Stimulated activated CD4-positive, alpha-beta T cell treated with anti-CD3 and anti-CD28 coated beads, Interleukin-4, amount 100 ng/mL, for 4 hours (primary cell): ENCODE measurements at places on chromosomes 4 and X.

DNA sequence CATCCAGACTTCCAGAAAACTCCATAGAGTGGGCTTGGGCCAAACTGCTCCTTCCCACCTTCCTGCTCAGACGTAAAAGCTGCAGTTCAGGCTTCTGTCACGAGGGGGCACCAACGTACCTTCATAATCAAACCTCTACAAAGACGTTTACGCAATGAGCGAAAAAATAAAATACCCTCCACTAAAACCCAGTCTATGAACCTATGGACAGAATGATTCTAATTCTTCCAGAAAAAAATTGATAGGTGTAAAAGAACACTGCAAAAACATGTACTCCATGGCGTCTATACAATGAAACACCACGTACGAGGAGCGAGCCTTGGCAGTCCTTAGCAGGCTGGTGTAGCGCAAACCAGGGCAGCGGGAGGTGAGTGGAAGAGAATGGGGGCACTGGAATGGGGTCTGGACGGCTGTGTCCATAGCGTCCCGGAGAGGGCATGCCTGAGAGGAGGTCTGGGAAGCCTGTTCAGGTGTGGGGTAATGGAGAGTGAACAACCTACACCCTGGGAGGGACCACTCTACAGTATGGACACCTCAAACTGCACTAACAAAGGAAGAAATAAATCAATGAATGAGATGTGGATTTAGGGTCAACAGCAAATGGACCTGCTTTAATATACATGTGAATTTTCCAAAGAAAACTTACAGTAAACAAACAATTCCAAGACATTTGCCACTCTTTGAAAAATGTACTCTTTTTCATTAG is 14.4 kb upstream of the RAB40A start:
- DNase-seq: peak; percentile 61

DNA sequence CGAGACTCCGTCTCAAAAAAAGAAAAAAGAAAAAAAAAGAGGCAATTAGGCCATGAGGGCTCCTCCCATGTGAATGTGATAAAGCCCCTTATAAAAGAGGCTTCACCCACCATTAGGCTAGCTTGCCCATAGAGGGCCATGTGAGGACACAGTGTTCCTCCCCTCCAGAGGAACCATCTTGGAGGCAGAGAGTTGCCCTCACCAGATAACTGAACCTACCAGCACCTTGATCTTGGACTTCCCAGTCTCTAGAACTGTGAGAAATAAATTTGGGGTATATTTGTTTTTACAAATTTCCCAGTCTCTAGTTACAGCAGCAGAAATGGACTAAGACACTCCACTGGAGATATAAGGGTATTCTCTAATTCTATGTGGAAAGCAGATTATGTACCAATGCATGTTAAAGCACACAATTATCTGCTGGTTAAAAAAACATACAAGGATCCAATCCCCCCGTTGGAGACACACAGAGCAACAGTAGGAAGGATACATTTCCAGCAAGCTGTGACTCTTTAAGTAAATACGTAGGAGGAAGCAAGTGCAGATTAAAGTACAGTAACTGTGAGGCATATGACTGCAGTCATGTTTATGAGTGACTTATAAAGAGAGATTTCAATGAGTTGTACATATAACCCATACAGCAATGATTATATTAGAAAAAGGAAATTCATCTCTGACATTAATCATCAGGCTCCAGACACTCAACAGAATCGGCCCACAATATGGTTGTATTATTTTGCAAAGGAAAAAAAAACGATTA is 21.4 kb downstream of the SH3RF1 start:
- DNase-seq: no peak

GRCh38 chr4:53098681-53099121 is 236.6 kb downstream of the RASL11B start:
- no peak for DNase-seq

GRCh38 chr4:101941816-101942358 is 151.4 kb downstream of the BANK1 start:
- DNase-seq: no peak

GRCh38 chr4:143355540-143356217 is 19.0 kb downstream of the GAB1 start:
- no peak for DNase-seq

DNA sequence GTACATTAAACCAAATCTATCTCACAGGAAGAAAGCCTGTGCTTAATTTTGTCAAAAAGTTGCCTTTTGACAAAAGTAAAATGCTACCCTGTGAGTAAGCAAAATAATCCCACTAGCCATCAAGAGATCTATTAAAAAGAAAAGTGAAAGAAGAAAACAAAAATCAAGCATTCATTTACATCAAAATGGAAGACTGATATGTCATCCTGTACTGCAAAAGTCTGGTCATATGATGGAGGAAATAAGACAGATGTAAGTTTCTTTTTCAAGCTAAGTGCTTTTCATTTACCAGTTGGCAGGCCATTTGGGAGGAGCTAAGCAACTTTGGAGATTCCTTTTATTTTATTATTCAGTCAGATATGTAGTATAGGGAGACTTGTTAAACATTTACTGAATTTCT is 387.4 kb downstream of the SPOCK3 start:
- no peak for DNase-seq

DNA sequence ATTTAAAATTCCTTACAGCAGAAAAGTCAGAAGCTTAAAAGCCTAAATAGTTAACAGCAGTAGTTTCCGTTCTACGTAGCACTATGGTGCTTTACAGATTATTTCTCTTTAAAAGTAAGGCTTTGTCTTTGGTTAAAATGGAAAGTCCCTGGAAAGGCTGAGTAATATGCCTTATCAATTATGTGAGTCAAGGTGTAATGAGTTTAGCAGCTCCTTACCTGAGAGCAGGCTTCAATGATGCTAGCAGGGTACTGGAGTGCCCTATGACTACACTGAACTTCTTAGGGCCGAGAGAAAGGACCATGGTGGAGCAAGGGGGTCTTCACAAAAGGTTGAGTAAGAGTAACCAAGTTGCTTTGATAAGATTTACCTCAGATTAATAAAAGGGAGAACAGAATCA is 12.6 kb upstream of the NKX6-1 start:
- DNase-seq: no peak

GRCh38 chr4:82043081-82043808 is 330.5 kb downstream of the HNRNPD start:
- no peak for DNase-seq

DNA sequence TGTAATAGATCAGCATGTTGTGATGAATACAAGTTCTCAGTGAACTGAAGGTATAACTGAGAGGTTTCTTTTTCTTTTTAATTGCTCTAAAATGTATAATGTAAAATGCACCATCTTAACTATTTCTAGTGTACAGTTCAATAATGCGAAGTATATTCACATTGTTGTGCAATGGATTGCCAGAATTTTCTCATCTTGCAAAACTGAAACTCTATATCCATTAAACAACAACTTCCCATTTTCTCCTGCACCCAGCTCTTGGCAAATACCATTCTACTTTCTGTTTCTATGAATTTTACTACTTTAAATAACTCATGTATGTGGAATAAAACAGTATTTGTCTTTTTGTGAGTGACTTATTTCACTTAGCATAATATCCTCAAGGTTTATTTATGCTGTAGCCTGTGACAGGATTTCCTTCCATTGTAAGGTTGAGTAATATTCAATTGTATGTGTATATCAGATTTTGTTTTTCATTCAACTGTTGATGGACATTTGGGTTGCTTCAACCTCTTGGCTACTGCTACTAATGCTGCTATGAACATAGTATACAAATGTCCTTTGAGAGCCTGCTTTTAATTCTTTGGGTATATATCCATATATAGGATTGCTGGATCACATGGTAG is 53.5 kb upstream of the NPFFR2 start:
- DNase-seq: no peak

GRCh38 chrX:42714981-42715700 is 62.8 kb downstream of the PPP1R2C start:
- DNase-seq: peak; percentile 34

- DNase-seq: no peak
These were observed 67.7 kb downstream of the THOC2 start for GRCh38 chrX:123665197-123665596.

DNA sequence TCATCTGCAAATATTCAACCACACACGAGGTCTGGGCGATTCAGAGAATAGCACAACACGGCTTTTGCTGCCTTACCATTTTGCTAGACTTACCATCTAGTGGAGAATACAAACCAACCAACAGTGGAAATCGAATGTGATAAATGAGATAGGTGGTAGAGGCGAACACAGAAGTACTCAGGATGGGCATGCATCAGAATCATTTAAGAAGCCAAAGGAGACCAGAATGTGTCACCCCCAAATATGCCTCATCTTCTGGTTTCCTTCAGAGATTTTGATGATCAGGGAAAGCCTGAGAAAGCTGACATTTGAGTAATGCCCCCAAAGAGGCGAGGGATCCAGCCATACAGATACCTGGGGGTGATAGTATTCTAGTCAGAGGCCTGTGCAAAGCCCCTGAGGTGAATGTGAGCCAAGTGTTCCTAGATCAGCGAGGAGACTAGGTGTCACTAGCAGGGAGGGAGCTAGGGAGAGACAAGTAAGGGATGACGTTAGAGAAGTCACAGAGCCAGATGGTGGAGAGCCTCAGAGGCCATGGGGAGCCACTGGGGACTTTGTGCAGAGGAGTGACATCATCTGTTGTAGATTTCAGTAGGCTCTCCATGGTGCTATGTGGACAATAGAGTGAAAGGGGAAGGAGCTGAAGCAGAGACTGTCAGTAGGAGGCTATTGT is 1.7 kb downstream of the MTMR1 start:
- DNase-seq: no peak

DNA sequence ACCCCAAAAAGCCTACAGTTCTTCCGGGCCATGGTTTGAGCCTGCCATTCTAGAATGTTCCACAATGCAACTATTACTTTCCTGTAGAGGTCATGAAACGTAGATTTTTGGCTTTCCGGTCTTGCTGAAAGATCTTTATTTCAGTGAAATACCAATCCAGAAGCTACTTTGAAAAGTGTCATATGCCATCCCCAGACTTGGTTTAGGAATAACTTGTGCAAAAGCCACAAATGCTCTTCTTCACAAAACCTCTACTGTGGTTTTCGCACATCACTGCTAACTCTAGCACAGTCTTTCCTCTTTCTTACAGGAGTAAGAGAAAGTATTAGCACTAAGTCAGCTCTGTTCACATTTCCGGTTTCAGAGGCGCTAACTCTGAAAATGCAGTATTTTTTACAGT is 12.7 kb upstream of the CD40LG start:
- peak; percentile 30 for DNase-seq

GRCh38 chr4:2537011-2537830 is 774 bp downstream of the FAM193A start:
- DNase-seq: peak; percentile 44

DNA sequence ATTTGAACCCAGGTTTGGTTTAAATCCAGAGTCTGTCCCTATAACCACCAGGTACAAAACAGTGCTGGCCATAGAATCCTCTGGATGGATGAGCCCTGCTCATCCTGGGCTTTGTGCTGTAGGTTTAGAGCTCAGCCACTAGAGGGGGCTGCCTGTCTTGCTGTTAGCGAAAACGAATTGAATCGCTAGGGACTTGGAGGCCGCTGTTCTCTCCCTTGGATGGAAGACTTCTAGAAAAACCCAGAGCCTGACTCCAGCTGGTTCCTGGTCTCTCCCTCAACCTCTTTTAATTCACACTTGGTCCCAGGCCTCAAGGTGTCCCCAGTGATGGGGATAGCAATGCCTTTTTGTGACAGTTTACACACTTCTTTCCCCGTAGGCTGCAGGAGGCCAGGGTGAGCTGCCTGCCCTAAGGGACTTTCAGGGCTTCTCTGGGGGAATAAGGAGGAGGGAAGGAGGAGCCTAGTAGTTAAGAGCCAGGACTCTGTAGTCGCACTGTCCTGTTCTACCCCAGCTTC is 8.7 kb downstream of the RIPPLY1 start:
- peak; percentile 33 for DNase-seq

- no peak for DNase-seq
These were observed 43.9 kb upstream of the MTMR1 start for GRCh38 chrX:150649096-150649870.

DNA sequence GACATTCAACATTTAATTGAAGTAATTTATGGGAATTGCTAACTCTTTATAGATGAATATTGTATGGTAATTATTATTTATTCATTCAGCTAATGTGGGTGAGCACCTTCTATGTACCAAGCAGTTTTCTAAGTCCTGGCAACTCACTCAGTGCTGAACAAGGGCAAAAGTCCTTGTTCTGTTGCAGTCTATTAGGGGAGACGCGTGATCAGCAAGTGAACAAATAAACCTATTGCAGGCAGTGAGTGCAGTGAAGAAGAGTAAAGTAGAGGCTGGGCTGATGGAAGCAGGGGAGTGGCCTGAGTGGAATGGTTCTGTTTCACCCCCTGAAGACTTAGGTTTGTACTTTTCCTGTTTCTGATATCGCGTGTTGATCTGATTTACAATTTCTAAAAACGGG is 214.3 kb downstream of the RAPGEF2 start:
- DNase-seq: no peak

GRCh38 chr4:121728066-121728465 is 31.3 kb upstream of the ANXA5 start:
- DNase-seq: no peak

GRCh38 chr4:2166253-2166652 is 75.7 kb downstream of the HAUS3 start:
- no peak for DNase-seq

DNA sequence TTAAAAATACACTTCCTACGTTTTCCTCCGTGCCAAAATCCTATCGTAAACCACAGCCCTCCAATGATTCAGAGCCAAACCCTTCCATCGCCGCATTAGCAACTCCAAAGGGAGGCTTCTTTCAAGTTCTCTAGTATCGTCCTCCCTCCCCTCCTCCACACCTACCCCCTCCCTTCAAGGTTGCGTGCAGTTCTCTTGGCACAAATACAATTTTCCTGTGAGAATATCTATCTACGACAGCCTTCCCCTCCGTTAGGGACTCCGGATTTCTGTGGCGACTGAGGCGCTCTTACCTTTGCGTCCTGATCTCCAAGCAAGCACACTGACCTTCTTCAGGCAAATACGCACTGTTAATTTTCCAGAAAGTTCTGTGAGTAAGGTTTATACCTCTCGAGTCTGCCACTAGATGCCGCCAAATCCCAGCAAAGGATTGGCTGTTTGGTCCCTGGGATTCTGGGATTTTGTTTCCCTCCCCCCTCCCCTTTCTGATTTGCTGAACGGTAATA is 1.2 kb upstream of the MORF4L2 start:
- peak; percentile 27 for DNase-seq

GRCh38 chr4:92451782-92452181 is 148.0 kb downstream of the GRID2 start:
- no peak for DNase-seq

- no peak for DNase-seq
These were observed 25.9 kb downstream of the WDR1 start for GRCh38 chr4:10090467-10091250.

DNA sequence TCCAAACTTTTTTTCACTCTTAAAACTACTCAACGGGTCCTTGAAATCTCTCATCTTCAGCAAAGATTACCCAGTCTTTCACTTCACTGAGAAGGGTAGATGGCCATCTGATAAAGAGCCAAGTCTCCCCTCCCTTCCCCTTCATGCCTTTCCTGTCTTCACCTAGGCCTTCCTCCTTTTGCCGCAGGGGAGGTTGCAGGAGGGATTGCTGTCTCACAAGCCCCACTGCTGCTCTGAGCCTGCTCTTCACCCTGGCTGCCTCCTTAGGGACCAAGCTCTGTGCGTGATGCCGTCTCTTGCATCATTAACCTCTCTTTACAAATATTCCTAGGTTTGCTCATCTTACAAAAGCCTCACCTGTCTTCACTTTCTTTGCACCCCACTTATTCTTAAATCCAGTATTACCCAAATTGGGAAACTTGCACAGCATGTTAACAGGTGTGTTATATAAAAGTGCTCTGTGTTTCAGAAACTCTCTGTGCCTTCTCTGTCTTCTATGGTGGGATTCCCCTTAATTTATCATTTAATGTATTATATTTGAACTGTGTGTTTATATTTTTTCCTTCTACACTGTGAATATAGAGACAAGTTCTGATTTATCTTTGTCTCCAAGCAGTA is 3.8 kb downstream of the ZFX start:
- DNase-seq: peak; percentile 1

GRCh38 chrX:35439692-35440091 is 358.4 kb upstream of the MAGEB16 start:
- no peak for DNase-seq
